Activated CD8-positive, alpha-beta memory T cell treated with anti-CD3 and anti-CD28 coated beads for 4 hours (primary cell): ENCODE measurements at places on chromosomes 1 and 21.

DNA sequence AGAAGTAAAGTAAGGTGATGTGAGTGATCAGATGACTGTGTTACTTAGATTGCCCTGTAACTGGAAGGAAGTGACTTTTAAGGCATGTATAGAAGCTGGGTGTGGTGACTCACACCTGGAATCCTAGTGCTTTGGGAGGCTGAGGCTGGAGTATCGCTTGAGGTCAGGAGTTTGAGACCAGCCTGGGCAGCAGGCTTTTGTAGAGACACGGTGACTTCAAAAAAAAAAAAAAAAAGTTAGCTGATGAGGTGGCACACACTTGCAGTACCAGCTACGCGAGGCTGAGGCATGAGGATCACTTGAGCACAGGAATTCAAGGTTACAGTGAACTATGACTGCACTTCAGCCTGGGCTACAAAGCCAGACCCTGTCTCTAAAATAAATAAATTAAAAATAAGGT, 2.3 kb upstream of the USP16 start:
- DNase-seq, result no peak

DNA sequence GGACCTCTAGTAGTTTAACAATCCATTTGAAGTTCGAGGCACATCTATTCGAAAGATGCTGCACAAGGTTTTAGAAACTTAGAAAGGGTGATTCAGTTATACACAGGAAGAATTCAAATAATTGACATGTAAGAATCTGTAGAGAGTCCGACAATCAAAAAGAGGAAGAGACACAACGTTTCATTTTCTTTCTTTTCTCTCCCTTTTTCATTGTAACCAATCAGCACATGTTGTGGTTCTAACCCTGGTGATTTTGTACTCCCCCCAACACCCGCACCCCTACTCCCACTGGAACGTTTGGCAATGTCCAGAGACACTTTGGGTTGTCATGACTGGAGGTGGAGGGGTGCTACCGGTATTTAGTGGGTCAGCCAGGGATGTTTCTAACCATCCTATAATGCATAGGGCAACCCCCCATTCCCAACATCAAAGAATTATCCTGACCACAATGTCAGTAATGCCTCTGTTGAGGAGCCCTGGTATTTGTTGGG, 4.9 kb downstream of the TGFB2 start:
- no peak for DNase-seq

- DNase-seq, result peak; percentile 2
Observed at GRCh38 chr1:222009105-222009730, 267.3 kb upstream of the DUSP10 start.

GRCh38 chr1:6271554-6271953, 10.7 kb upstream of the GPR153 start:
- DNase-seq, result no peak

GRCh38 chr1:189851806-189852367, 625.8 kb downstream of the BRINP3 start:
- no peak for DNase-seq

GRCh38 chr1:145695821-145696629, 11.1 kb downstream of the PDZK1 start:
- no peak for DNase-seq

DNA sequence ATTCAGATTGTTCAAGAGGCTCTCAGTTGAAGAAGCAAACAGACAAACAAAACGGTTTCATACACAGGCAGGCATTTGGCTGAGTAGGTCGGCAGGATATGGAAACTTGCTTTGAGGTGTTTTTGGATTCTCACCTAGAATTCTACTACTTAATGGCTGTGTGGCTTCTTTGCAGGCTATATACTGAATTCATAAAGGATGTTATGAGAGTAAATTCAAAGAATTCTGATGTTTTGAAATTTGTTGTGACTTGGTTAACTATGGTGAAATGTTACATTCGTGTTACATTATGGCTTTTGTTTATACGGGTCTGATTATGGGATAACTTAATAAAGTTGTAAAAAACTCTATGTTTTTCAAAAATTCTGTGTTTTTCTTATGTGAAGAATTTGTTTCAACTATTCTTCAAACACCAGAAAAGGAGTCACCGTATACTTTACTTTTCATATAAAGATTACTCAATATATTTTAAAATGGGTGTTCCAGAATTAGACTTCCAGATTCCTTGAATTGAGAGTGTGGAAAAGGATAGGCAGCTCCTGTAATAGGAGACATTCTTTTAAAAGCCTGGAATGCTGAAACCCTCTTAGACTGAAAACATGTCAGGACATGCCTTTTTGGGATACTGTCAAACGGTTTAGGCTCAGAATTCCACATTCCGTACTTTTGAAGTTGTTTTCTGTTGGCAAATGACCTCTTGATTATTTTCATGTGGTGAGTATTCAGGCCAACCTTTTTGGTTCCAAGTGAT, 8.2 kb upstream of the IRF2BP2 start:
- no peak for DNase-seq

DNA sequence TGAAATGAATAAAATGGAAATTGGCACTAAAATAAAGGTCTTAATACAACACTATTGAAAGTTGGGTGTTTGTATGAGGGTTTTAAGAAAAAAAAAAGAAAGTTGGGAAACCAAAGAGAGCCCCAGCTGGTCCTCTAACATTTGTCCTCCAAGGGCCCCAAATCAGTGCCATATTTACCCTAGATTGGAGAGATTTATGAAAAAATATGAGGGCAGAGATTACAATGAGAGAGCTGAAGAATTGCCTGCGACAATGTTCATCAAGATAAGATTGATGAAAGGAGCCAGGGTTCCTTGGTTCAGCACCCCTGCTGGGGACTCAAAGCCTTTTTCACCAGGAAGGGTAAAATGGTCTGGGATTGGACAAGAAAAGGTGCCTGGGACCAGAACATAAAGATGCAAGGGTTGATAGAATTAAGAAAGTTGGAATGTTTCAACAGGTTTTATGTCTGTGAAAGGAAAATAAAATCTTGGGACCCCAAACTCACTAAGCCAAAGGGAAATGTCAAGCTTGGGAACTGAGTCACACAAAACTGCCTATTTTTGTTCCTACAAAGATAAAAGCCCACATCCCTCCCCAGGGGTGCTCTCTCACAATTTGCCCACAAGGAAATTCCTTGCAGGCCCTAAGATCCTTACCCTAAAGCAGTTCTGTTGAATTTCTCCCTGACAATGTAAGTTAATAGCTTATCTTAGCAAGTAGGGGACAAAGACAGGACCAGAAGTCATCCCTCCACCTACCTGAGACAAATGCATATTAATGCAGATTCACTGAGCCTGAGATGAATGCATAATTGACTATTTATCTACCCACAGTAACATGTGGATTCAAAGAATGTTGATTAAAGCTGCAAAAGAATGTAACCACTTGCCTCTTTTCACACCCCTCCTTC, 26.8 kb downstream of the CBR1 start:
- no peak for DNase-seq

GRCh38 chr21:40335704-40336103, 468.5 kb downstream of the PCP4 start:
- DNase-seq, result no peak
